ENCODE measurements at places on chromosomes 13 and 19. TPM values are rescaled to one million over a fixed set of nuclear protein-coding genes. Genes with fewer than 3 reads are reported as not detected.

GRCh38 chr13:29507356-29507755 is 88.1 kb downstream of the SLC7A1 start:
- H3K27me3 ChIP-seq: peaks cover 11% of the 10 kb centered on the region
- H3K36me3 ChIP-seq: peaks cover 3% of the 10 kb centered on the region
- peak overlapping the region; percentile 31 for H3K27ac ChIP-seq
- H3K4me1 ChIP-seq: peaks cover 37% of the 10 kb centered on the region
- H3K4me3 ChIP-seq: no peak overlapping the region
- no peak for DNase-seq

The CGB8 gene
- total RNA-seq: 9.4 TPM

- no peaks in the 10 kb centered on the region for H3K4me1 ChIP-seq
- peaks cover 36% of the 10 kb centered on the region for H3K27me3 ChIP-seq
- no peaks in the 10 kb centered on the region for H3K36me3 ChIP-seq
- no peak for DNase-seq
These were observed 2.0 kb upstream of the ARHGAP45 start for GRCh38 chr19:1064661-1065605.

The CGB3 gene
- 6.1 TPM for total RNA-seq

- H3K27me3 ChIP-seq: no peaks in the 10 kb centered on the region
- no peak overlapping the region for H3K27ac ChIP-seq
- H3K36me3 ChIP-seq: peaks cover 8% of the 10 kb centered on the region
- no peak for DNase-seq
- no peak overlapping the region for H3K4me3 ChIP-seq
These were observed 25.7 kb downstream of the SHC2 start for GRCh38 chr19:435056-435706.

The HSD17B14 gene
- 9.4 TPM for total RNA-seq

DNA sequence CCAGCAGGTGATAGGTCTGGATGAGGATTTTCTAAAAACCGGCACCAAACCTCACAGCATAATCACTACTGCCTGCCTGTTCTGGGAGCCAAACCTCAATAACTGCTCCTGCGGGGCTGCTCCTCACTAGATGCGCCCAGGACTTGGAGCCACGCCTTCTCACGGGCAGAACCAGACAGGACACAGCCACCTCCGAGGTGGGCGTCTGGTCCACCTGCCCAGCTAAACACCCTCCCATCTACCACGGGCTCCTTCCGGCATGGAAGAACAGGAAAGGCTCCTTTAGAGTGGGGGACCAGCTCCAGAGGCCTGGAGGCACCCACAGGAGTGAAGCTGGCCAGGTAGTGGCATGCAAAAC is 73.5 kb downstream of the PEPD start:
- no peaks in the 10 kb centered on the region for H3K27me3 ChIP-seq
- peaks cover 4% of the 10 kb centered on the region for H3K36me3 ChIP-seq
- no peak for DNase-seq
- no peak overlapping the region for H3K27ac ChIP-seq
- H3K4me3 ChIP-seq: no peak overlapping the region

GRCh38 chr13:76826527-76826926 is 59.7 kb downstream of the KCTD12 start:
- H3K27ac ChIP-seq: no peak overlapping the region
- no peaks in the 10 kb centered on the region for H3K27me3 ChIP-seq
- no peak for DNase-seq
- H3K4me1 ChIP-seq: peaks cover 38% of the 10 kb centered on the region
- no peak overlapping the region for H3K4me3 ChIP-seq

DNA sequence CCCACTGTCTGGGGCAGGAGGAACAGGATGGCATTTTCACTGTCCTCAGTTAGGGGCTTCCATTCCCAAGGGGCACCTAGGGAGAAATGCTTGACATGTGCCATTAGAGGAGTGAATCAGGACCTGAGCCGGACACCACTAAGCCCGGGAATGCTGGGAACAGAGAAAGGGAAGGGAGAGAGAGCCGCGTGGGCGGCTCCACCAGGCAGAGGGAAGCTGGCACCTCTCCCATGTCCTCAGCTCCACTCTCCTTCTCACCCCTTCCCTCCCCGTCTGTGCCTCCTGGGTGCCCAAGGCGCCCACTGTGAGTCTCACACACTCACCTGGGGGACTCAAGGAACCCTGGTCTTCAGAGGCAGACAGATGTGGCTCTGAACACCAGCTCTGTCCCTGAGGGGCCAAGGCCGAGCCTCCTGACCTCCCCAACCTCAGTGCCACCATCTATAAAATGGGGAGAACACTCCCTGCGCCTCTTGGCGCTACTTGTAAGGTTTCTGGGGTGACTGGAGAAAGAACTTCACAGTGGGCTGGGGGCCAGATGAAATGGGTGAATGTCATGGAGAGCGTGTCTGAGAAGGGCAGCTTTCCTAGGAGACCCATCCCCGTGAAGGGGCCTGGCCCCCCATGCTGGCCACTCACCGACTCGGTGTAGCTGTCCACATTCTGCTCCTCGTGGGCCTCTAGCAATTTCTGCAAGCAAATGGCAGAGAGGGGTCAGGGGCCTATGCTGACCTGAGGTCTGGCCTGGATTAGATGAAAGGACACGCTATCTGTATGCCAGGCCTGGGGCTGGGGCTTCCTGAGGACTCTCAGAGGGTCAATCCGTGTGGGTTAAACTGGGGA is 5.3 kb upstream of the KPTN start:
- H3K36me3 ChIP-seq: no peaks in the 10 kb centered on the region
- no peak overlapping the region for H3K4me3 ChIP-seq
- peaks cover 6% of the 10 kb centered on the region for H3K4me1 ChIP-seq
- DNase-seq: no peak

The SHD gene
- total RNA-seq: 4.9 TPM

The CEACAM20 gene
- total RNA-seq: 2.3 TPM

The ZNF813 gene
- total RNA-seq: 7.6 TPM

DNA sequence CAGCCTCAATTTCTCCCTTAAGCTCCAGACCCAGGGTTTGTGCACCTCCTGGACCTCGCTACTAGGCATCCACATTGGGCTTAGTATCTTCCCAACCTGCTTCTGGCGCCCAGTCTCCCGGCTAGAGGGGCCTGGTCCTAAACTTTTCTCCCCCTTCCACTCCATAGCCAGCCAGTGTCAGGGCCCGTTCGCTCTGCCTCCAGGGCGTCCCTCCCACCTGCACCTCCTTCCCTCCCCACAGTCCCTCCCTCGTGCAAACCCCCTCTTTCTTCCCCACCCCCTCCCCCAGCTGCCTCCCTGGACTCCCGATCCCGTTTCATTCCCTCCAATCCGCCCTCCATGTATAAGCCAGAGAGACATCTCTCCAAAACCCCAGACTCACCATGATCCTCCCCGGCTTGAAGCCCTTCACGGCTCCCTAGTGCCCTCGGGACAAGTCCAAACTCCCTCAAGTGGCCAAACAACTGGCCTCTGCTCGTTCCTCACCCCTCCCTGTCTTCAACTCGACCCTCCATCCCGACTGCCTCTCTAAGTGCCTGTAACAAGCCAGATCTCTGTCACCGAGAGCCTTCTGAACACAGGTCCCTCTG is 997 bp upstream of the SAMD4B start:
- peak overlapping the region; percentile 94 for H3K27ac ChIP-seq
- peaks cover 44% of the 10 kb centered on the region for H3K4me1 ChIP-seq
- peak overlapping the region; percentile 96 for H3K4me3 ChIP-seq
- no peak for DNase-seq
- H3K27me3 ChIP-seq: peaks cover 3% of the 10 kb centered on the region
- H3K36me3 ChIP-seq: peaks cover 16% of the 10 kb centered on the region

DNA sequence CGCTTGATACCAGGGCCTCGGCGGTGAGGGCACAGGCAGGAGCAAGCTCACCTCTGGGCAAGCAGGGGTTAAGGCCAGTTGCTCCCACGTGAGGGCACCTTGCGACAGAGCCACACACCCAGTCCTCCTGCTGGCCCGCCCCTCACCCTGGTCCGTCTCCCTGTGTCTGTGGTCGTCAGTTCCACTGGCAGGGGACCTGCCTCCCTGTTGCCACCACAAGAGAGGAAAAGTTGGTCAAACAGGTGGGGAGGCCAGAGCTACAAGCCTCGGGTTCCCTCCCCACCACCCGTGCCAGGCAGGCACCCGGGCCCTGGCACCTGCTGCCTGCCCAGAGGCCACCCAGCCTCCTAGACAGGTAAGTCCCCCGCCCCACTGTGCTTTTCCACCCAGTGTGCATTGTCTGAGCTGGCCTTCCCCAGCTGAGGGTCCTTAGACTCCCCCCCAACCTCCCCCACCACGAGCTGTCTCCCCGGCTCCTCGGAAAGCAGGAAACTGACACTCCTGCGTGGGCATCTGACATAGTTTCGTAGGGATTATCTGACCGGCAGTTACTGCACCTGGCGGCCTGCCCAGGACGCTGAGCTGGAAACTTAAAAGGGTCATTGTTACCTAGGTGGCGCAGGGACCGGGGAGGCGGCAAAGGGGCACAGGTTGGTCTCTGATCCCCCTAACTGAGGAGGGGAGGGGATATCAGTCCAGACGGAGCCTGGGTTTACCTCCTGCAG is at the start of gene TJP3:
Gene TJP3 (plus strand): TSS at position 178 of the 725 bp plus-strand sequence. CDS start 20,049 bp downstream, outside the sequence.
- peaks cover 13% of the 10 kb centered on the region for H3K4me1 ChIP-seq
- no peaks in the 10 kb centered on the region for H3K36me3 ChIP-seq
- peak within 1 kb of the TSS; percentile 47 for H3K4me3 ChIP-seq
- peak within 1 kb of the TSS; percentile 66 for H3K27ac ChIP-seq
- H3K27me3 ChIP-seq: peaks cover 3% of the 10 kb centered on the region
- no peak for DNase-seq

GRCh38 chr19:10343495-10343894 is 4.1 kb upstream of the ICAM3 start:
- H3K4me3 ChIP-seq: no peak overlapping the region
- DNase-seq: no peak
- no peak overlapping the region for H3K27ac ChIP-seq
- H3K36me3 ChIP-seq: no peaks in the 10 kb centered on the region
- H3K27me3 ChIP-seq: peaks cover 4% of the 10 kb centered on the region
- H3K4me1 ChIP-seq: no peaks in the 10 kb centered on the region

DNA sequence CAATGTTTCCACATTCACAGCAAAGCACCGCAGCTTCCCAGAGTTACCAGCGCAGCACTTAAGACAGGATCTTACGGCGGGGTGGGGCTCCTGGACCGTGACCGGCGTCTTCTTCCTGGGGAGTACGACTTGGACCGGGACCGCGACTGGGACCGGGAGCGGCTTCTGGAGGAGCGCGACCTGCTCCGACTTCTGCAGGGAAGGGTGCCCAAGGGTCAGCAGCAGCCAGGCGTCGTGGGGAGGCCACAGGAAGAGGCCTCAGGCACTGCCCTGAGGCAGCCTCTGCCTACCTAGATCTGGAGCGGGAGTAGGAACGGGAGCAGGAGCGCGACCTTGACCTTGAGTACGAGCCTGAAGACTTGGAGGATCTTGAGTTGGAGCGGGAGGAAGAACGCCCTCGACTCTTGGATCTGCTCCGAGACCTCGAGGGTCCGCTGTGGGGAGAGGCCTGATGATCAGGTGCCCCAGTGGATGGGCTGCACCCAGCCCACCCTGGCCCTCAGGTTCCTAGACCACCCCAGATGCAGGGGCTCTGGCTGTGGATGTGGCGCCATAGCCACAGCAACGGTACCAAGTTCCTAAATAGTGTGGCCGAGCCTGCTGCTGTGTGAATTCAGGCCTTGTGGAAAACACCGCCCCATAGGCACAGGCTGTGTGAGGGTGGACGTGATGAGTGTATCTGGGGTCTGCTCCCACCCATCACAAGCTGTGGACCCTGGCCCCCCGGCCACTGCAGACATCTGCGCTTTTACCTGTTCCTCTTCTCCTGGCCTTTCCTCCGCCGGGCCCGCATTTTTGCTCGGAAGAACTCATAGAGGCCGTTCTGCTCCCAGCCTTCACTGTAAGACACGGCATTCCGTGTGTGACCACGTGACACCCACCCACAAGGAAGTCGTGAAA is 21.9 kb downstream of the CHERP start:
- no peak overlapping the region for H3K4me3 ChIP-seq
- peaks cover 3% of the 10 kb centered on the region for H3K36me3 ChIP-seq
- no peaks in the 10 kb centered on the region for H3K27me3 ChIP-seq
- no peak for DNase-seq
- no peak overlapping the region for H3K27ac ChIP-seq

The MYO1F gene
- total RNA-seq: 0.14 TPM

- H3K36me3 ChIP-seq: no peaks in the 10 kb centered on the region
- H3K27ac ChIP-seq: no peak overlapping the region
- peaks cover 10% of the 10 kb centered on the region for H3K4me1 ChIP-seq
- no peaks in the 10 kb centered on the region for H3K27me3 ChIP-seq
- DNase-seq: no peak
These were observed 1.3 kb downstream of the PALM start for GRCh38 chr19:709965-710571.

DNA sequence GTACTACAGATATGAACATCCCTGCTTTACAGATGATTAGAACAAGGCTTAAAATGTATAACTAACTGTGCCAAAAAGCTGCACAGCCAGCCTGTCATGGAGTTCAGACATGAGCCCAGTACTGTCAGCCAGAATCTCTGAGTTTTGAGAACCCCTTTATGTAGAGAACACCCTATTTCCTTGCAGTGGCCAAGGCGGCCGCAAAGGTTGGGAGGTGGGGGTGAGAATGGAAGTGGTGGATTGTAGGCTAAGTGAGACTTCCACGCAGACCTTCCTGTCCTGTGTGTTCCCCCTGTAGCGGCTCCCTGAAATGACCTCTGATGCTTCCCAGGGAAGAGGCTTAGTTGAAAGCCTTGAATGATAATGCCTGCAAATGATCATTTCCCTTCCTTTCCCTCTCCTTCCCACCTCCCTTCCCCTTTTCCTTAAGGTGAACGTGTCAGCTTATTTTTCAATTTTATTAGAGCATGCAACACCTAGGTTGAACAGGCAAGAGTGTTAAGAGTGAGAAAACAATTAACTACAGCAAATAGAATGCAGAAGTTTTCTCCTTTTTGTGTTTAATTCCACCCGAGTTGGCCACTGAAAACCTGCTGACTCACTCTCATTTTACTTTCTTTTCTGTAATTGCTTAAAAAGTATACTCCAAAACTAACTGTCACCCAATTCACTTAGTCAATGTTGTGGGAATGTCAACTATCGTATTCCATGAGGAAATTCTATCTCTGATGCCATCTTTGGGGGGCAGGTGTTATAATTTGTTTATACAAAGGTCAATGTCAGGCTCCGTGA is 167.0 kb upstream of the EDNRB start:
- peak overlapping the region; percentile 20 for H3K27ac ChIP-seq
- DNase-seq: no peak
- no peaks in the 10 kb centered on the region for H3K27me3 ChIP-seq
- no peaks in the 10 kb centered on the region for H3K4me1 ChIP-seq
- no peak overlapping the region for H3K4me3 ChIP-seq

- DNase-seq: no peak
- H3K27me3 ChIP-seq: no peaks in the 10 kb centered on the region
These were observed 766.4 kb downstream of the GPC5 start for GRCh38 chr13:92164822-92165221.

The KLK12 gene
- 1.6 TPM for total RNA-seq

The KLK3 gene
- total RNA-seq: not detected

The GDF15 gene
- 106 TPM for total RNA-seq

The FXYD7 gene
- not detected for total RNA-seq

DNA sequence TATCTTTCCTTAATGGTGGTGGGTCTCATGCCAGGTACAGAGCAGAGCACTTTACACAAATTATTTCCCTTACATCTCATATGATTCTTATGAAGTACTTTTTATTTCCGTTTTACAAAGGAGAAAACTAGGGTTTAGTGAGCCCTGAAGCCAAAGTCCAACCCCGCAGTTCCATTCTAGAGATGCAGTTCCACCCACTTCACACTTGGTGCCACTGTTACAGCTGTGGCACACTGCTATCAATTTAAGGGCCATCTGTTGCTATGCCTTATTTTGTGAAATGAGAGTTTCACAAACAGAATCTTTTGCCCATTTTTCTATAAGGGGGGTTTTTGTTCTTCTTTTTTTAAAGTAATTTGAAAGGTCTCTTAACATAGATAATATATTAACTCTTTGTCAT is 12.9 kb downstream of the MIPEP start:
- peaks cover 10% of the 10 kb centered on the region for H3K36me3 ChIP-seq
- no peak overlapping the region for H3K4me3 ChIP-seq
- H3K4me1 ChIP-seq: no peaks in the 10 kb centered on the region
- DNase-seq: no peak

All from type B pancreatic cell (in vitro differentiated cells).